ENCODE measurements at places on chromosomes 3 and 15.

DNA sequence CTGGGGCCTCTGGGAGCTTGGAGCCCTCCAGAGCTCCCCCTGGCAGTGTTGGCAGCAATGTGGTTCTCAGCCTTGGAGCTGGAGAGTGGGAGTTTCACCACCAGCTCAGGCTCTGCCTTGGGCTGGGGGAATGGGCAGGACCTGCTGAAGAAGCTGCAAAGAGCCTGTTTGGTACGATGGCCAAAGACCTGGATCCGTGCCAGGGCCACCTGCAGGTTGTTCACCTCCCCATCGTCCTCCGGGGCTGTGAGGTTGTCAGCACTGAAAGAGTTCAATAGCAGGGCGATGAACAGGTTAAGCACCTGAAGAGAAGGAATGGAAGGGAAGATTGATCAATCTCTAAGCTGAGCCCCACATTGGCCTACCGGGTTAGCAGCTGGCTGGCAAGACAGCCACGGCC is 77.3 kb upstream of the SCN5A start:
- no peak for DNase-seq

- DNase-seq, result no peak
Observed at GRCh38 chr15:38217788-38218609, 34.6 kb upstream of the SPRED1 start.

DNA sequence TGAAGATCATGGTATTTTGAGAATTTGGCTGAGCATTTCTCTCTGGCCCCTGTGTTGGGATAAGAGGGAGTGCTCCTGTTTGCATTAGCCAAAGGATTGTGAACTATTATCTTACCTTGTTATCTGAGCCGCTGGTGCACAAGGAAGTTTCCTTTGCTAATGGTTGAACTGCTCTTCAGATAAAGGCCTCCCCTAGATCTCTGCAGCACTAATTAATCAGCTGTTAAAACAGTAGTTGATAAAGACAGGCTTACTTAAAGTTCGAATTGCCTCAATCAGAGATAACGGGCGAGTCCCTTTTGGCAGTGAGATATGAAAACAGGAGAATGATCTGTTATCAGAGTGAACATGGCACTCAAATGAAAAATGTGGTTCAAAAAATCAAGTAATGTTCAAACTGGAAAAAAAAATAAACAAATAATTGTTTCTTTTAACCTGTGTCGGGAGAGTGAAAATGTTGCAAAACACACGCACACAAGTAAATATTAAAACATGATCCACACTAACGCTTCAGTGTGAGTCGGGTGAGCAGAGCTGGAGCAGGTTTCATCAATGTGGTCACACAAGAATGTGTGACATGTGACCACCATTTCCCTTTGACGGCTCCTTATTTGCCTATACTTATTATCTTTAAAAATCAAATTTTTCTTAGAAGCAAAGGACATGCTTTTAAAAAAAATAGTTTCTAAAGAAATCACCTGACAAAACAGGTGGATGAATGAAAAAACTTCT is 469.1 kb downstream of the SOX2 start:
- DNase-seq, result no peak

- no peak for DNase-seq
Observed at GRCh38 chr3:141305436-141305835, 62.9 kb upstream of the ZBTB38 start.

- peak; percentile 36 for DNase-seq
Observed at GRCh38 chr3:187016639-187017345, 86.5 kb downstream of the ST6GAL1 start.

DNA sequence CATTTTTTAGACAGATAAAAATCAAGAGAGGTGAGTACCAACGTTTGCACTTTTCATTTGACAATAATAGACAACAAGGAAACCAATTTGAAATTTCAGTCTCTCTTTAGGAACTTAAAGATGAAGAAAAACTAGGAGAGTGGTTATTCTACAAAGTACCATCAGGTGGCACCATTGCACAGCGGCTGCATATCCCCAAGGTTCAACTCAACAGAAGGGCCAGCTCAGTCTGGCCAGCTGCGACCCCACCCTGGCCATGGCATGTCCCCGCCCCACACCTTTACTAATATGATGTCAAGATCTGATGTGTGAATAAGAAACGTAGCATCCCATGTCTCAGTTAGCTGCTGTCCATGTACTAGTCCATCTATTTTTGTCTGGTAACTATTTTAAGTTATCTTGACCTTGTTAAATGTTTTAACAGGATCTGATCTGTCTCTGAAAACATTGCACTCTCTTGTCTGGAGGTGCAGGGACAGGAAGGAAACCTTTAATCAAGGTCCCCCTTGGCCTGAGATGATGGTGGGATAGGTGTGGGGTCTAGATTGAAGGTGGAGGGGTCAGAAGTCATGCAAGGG is 35.5 kb upstream of the CGNL1 start:
- peak; percentile 64 for DNase-seq

- DNase-seq, result peak; percentile 39
Observed at GRCh38 chr3:179068779-179069530, 2.7 kb downstream of the ZMAT3 start.

DNA sequence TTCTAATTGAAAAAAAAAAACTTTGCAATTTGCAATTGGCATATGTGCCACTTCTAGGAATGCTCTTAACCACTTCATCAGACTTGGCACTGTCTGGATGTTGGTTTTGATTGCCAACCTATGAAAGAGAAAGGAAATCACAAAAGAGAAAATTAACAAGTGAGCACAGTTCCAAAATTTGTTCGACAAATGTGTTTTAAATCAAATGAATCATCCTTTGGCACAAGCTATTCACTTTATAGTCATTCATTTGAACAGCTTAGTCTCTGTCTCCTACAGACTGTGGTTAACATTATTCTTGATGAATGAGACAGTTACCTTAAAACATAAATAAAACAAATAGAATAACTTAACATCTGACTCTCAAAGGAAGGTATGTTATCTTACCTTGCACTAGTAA is 265.0 kb downstream of the EPHA3 start:
- DNase-seq, result no peak

- no peak for DNase-seq
Observed at GRCh38 chr3:126413693-126414080, 19.0 kb downstream of the CFAP100 start.

DNA sequence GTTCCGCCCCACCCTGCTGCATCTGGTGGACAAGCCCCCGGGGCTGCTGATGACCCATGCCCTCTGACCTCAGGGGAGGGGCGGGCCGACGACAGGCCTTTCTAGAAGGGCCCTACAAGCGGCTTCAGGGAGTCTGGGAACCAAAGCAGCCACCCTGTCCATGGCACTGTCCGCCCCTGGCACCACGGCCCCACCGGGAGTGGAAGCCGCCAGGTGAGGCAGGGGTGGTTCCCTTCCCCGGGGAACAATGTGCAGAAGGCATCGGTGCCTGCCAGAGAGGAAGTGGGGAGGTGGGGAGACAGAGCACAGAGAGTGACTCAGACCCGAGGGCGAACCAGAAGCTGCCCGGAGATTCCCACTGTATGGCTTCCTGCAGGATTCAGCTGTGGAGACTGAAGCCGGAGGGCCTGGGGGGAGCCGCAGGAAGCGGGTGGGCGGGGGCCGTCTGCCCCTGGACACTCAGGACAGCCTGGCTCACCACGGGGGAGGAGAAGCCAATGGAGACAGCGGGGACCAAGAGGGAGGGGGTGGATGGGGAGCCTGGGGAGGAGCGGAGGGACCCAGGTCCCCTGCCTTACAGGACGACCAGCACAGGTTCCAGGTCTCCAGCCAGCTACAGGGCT is 134.0 kb downstream of the TPRA1 start:
- no peak for DNase-seq

GRCh38 chr3:71144525-71145253 is 438.8 kb downstream of the FOXP1 start:
- DNase-seq, result no peak

GRCh38 chr3:193614430-193614829 is 21.4 kb downstream of the OPA1 start:
- DNase-seq, result no peak

GRCh38 chr15:73054417-73054953 is 2.2 kb downstream of the NEO1 start:
- DNase-seq, result no peak

DNA sequence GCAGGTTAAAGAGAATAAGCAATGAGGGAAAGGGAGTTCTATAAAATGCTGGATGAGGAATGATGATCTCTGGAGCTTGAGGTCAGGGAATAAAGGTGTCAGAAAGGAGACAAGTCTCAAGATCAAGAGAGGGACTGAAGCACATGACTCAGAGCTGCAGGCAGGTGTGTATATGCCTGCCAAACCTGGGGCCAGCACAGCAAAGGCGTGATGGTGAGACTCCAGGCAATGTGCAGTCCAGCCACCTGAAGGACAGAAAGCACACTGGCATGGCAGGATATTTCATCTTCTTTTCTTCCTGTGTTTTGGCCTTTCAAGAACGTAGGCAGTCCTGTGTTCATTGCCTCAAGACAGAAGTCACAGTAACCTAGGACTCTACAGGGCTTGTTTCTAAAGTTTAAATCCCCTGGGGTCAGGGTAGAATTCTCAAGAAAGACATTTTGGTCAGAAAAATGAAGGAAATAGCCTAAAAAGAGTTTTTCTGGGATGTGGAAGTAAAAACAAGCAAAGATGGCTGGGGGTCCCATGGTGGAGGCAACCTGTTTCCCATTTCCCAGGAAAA is 55.5 kb upstream of the TOPAZ1 start:
- no peak for DNase-seq

DNA sequence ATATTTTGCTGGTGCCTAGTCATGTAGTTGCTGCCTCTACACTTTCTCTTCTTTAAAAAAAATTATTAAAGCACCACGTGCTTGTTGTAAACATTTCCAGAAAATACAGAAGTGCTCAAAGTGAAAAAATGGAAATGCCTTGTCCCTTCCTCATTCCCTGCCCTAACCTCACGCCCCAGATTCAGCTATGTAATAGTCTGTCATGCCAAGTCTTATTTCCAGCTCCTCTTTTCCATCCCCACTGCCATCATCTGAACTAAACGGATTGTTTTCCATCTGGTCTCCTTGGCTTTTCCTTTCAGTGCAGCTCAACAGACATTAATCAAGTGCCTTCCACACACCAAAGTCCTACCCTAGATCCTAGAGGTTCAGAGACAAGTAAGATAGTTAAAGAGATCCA is 15.5 kb downstream of the ZNF774 start:
- no peak for DNase-seq

- DNase-seq, result no peak
Observed at GRCh38 chr15:94119298-94119811, 112.0 kb upstream of the MCTP2 start.

- DNase-seq, result no peak
Observed at GRCh38 chr3:14524920-14525660, 15.1 kb downstream of the GRIP2 start.
